Activated T-helper 1 cell treated with Interleukin-2 at 50 U/mL for 16 hours (primary cell): ENCODE measurements at places on chromosomes 1 and 21.

GRCh38 chr1:26597629-26598039 is 68.1 kb downstream of the RPS6KA1 start:
- DNase-seq, result no peak

GRCh38 chr1:56464294-56464693 is 115.1 kb downstream of the PLPP3 start:
- DNase-seq, result no peak

DNA sequence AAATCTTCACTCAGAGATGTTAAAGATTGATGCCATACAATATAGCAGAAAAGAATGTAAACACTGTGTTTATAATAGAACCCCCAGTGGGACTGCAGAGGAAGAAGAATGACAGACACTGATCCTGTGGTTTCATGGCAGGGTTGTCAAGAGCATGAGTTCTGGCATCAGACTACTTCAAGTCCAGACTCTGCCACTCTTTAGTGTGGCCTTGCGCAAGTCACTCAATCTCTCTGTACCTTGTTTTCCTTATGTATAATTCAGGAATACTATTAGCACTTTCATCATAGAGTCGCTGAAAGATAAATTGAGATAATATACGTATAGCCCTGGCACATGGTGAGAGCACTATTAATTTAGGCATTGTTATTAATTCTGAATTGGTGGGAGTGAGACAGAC is 38.5 kb upstream of the BCL9 start:
- DNase-seq, result no peak

- no peak for DNase-seq
These were observed 72.9 kb downstream of the RPS6KA1 start for GRCh38 chr1:26602378-26602959.

- no peak for DNase-seq
These were observed 3.5 kb downstream of the SLC66A1 start for GRCh38 chr1:19315378-19316198.

- no peak for DNase-seq
These were observed 16.4 kb downstream of the ECHDC2 start for GRCh38 chr1:52904927-52905698.

DNA sequence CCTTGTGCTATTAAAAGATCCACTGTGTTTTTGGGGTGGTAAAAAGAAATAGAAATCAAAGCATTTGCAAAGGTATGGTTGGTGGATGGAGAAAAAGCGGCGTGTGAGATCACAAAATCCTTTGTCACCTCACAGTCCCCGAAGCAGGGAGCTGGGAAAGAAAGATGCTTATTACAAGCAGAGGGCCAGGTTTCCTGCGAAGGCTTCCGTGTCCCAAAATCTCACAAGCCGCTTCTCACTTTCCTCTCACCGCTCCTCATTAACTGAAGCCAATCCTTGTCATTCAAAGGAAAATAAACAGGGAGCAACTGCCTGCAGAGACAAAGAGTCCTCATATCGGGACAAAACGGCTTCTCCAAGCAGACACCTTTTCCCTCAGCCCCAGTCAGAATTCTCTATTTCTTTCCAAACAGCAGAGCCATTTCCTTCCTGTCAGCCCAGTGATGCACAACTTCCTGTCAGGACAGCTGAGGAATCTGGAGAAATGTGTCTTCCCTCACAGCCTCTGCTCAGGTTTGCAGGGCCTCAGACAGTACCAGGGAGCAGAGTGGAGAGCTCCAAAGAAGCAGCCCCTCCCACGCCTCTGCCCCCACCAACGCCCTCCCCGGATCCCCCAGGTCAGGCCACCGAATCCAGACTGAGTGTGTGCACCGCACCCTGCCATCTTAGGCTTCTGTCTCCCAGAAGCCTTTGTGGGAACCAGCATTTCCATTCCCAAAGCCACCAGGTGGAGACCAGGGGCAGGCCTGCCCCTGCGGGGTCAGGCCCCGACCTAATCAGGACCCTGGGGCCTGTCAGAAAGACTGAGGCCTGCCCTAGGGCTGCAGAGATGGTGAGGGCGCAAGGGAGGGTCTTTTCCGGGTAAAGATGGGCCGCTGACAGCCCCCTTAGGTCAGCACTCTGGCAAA is 29.6 kb downstream of the KCNN3 start:
- no peak for DNase-seq

DNA sequence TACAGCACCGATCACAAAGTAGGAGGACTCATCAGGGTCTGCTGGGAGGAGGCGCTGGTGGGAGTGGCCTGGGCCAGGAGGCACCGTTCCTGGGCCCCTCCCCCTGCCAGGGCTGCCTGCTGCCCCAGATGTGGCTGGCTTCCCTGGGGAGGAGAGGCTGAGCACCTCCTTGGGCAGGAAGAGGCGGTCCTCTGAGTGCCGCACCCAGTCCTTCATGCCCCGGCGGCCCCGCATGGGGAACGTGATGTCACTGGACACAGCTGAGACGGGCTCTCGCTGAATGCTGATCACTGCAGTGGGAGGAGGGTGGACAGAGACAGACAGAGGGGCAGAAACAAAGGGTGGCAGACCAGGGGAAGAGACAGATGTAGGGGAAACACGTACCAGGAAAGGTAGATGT is 24.8 kb downstream of the ADGRB2 start:
- peak; percentile 18 for DNase-seq

DNA sequence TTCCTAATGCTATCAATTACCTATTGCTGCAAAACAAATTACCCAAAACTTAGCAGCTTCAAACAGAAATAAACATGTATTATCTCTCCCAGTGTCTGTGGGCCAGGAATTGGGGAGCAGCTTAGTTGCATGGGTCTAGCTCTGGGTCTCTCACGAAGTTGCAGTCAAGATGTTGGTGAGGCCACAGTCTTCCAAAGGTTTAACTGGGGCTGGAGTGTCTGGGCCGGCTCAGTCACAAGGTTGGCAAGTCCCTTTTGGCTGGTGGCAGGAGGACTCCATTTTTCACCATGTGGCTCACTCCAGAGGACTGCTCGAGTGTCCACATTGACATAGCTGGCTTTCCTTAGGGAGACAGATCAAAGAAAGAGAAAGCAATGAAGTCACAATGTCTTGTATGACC is 5.0 kb upstream of the LRP8 start:
- no peak for DNase-seq

DNA sequence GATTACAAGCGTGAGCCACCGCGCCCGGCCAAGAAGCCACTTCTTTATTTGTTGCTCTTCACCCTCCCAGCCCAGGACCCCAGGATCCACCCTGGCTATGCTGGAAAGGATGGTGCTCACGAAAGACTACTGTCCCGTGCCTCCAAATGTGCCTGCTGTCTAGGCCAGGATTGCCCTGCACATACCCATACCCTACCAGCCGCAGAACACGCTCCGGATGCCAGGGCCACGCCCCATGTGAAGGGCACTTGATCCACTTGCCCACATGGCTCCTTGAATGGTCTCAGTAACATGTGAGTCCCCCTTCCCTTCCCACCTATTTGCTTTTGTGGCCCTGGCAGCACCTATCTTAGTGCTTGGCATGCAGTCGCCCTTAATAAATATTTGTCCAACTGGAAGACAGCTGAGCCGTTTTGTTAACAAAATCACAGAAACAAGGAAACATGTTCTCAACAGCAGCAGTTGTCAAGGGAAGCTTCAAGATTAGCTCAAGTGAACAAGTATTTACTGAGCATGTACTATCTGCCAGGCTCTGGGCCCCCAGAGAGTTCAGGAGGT is 13.8 kb upstream of the UBXN10 start:
- no peak for DNase-seq

GRCh38 chr1:6004412-6005123 is 12.3 kb upstream of the NPHP4 start:
- DNase-seq, result no peak

GRCh38 chr1:156115514-156116374 is 1.2 kb downstream of the LMNA start:
- DNase-seq, result no peak

DNA sequence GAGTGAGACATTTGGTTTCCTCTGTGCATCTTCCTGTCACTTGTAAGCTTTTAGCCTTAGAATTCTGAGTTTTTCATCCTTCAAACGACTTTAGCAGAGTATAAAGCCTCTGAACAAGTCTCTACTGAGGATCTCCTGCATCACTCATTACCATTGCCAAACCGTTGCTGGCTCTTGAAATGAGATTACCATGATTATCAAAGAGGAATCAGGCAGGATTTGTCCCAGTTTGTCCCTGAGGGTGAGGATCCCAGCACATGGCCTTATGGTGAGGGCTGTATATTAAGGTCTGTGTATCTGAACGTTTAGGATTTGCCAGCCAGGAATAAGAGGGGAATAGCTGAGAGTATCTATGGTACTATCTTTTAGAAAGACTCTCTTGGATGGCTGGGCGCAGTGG is 169.5 kb upstream of the L1TD1 start:
- DNase-seq, result no peak

DNA sequence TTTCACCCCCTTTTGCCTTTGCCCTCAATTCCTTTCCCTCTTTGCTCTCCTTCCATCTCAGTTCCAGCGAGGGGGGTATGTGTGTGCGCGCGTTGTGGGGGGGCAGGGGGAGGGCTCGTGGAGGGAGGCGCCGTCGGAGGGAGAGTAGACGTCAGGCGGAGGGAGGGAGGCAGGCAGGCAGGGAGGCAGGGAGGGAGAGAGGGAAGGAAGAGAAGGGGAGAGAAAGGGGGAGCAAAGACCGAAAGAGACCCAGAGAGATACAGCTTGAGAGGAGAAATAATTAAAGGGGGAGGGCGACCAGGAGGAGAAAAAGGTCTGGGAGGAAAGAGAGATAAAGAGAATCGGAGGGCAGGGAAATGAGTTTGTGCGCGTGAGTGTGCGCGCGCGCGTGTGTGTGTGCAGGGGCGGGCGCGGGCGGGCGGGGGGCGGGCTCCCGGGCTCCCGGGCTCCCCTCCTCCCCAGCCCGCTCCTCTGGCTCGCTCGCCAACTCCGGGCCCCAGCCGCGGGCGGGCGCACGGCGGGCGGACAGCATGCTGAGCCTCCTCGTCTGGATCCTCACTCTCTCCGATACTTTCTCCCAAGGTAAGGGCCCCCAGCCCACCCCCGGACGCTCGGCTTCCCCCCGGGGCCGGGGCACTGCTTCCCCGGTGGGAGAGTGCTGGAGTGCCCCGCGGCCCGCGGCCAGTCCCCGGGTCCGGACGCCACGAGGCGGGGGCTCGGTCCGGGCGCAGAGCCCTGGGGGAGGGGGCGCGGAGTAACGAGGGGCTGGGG is at the start of gene KIRREL1:
Gene KIRREL1, plus strand, starts transcription at position 499 of the 771 bp plus-strand sequence. Its CDS starts 32 bp downstream, at position 531.
- DNase-seq, result no peak

GRCh38 chr1:9721606-9722377 is 70.3 kb downstream of the PIK3CD start:
- peak; percentile 60 for DNase-seq

- DNase-seq, result no peak
These were observed 20.2 kb downstream of the C1orf174 start for GRCh38 chr1:3879787-3880428.

DNA sequence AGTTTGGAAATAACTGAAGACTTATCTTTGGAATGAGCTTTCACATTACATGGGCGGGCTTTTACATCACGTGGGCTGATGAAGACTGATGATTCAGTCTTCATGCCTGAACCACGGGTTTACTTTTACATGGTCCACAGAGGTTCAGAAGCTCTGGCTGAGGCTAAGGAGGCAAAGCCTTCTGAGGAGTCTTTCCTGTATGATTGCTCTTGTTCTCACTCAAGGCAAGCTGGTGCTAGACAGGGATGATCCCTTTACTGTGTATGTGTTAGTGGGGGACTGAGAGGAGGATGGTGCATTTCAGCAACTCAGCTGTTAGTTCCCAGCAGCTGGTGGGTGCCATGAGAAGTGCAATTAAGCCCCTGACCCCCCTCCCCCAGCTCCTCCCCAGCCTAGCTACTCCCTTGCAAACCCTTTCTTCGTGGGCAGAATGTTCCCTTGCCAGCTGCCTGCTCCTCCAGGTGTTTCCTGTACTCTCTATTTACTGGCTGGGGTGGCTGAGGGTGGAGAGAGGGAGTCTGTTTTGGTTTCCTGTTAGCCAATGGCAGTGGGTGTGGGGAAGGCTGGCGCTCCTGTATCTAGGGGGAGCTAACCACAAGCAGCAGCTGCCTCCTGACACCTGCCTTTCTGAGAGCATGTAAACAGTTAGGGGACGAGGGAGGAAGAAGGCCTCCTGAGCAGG is 15.4 kb downstream of the BTG2 start:
- peak; percentile 68 for DNase-seq
